Activated T-cell treated with anti-CD3 and anti-CD28 coated beads, Interleukin-2, amount 50 U/mL, for 72 hours (primary cell): ENCODE measurements at places on chromosomes 6 and 20.

GRCh38 chr6:76876922-76877553 is 586.3 kb downstream of the HTR1B start:
- DNase-seq: no peak

DNA sequence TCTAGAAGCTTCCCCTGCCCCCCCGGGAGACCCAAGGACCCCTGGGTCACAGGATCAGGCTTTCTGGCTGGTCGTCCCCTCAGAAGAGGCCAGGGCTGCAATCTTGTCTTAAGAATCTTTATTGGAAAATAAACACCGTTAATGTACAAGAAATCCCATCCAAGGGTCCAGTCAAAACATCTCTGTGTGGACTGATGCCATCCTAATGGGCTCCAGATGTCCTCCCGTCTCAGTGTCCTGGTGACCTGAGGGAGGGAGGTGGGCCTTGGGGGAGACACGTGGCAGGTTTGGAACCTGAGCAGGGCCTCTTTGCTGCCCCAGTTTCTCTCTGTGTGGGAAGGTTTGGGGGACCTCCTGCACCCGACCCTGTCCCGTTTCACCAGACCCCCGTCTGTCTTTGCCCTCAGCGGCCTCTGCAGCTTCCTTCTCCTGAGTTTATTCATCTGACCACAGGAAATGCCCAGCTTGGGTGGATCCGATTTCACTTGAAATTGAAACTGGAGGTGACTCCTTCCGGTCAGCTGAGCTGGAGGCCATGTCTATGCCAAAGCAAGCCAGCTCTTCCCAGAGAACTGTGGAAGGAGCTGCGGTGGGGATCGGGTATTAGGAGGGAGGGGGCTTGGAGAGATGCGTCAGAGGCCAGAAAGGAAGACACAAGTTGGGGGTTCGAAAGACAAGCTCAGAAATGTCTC is 75.1 kb downstream of the SLC2A10 start:
- DNase-seq: no peak

DNA sequence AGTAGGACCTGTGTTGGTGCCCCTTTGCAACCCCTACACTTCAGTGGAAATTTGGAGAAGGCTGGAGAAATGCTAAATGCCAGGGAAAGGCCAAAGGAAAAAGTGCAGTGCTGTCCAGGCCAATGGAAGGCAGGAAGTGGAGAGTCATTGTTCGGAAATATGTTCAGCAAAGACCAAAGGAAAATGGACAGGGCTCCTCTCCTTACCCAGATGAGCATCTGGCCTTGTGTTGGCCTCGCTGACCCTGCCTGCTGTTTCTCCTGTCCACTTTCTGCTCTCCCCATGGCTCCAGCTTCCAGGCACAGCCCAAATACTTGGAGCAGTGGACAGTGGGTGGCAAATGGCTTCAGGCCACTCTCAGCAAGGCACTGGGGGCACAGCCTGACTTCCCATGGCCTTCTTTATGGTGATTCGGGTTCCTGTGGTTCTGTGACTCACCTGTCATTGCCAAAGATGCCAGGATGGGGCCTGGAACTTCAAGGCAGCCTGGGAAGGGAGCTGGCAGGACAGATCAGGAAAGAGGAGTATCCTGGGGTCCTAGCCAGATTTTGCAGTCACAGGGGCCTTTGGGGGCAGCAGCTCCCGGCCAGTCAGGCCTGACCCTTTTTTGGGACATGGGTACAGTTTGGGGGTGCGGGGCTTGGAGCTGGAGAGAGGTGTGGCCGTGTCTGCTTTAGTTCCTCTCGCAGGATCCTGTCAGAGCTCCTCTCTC is 190.9 kb upstream of the SLC24A3 start:
- no peak for DNase-seq

DNA sequence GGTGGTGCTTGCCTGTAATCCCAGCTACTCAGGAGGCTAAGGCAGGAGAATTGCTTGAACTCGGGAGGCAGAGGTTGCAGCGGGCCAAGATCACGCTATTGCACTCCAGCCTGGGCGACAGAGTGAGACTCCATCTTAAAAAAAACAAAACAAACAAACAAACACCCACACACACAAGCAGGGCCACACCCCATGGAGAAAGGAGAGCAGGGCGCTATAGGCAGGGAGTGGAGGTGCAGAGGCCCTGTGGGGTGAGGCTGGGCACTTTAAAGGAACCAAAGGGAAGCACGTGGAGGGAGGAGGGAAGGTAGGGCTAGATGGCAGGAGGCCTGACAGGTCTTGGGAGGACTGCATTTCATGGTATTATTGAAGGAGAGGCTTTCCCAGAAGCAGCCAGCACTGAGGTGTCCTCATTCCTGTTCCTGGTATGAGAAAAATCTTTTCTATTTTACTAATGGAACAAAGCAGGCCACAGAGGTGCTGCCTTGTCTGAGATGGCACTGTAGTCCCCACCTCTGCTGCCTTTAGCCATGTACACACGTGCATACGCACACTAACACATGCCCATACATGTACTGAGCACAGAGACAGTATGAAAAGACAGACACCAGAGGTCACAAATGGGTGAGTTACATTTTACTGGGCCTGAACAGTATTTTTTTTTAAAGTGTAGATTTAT is 44.0 kb downstream of the BCAS4 start:
- DNase-seq: no peak

GRCh38 chr6:137776786-137777686 is 90.0 kb upstream of the TNFAIP3 start:
- DNase-seq: no peak

- no peak for DNase-seq
These were observed 10.9 kb upstream of the ATRN start for GRCh38 chr20:3459881-3460307.

GRCh38 chr6:35831257-35832007 is 26.3 kb downstream of the LHFPL5 start:
- DNase-seq: no peak

DNA sequence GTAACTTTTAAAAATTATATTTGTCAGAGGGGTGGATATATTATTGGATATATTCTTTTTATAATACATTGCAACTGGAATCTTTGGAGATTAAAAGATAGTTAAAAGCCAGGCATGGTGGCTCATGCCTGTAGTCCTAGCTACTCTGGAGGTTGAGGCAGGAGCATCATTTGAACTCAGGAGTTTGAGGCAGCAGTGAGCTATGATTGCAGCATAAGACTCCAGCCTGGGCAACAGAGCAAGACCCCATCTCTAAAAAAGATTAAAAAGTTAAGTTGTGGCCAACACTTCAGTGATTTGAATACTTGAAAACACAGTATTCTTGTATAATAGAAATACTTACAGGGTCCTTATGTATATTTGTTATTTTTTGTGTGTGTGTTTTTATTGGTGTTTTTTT is 15.2 kb downstream of the MAPRE1 start:
- DNase-seq: no peak

- DNase-seq: no peak
These were observed 1.3 kb upstream of the DDR1 start for GRCh38 chr6:30882759-30883684.

DNA sequence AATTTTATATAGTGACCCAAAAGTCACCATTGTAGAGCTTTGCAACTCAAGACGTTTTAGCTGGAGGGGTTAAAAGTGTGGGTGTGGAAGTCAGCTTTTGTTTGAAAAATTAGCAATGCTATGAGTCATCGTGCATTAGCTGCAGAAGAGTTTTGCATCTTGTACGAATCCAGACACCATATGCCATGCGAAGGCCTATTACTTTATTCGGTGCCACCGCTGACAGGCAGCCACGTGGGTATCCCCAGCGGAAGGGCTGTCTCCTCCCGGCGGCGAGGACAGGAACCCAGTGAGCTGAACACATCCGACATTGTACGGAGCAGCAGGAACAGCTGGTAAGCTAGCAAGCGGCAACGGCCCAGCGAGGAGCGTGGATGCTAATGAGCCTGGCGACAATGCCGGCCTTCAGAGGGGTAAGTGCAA is 84.4 kb downstream of the INSM1 start:
- peak; percentile 70 for DNase-seq
